HCEC 1CT (cell line): ENCODE measurements at places on chromosomes 7 and 10.

GRCh38 chr10:33125522-33126517, 167.8 kb upstream of the ITGB1 start:
- peak; percentile 28 for DNase-seq

GRCh38 chr10:58992830-58993460, 183.5 kb upstream of the PHYHIPL start:
- DNase-seq = no peak

DNA sequence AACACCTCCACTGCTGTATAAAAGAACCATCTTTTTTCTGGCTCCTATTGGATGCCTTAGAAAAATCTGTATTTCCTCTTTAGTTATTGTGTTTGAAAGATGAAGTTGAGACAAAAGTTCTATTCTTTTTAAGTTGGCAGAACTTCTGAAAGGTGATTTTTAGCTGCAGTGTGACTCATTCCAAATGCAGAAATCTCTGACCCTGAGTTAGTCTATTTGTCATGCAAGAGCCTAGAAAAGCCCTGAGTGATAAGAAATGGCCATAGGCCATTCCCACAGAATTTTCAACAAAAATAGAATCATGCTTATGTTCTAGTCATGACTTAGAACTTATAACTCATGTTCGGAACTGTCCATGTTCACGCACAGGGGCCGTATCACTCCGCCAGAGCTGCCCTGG, 89.1 kb downstream of the EGFR start:
- DNase-seq = no peak

GRCh38 chr7:3568516-3568915, 267.5 kb downstream of the SDK1 start:
- DNase-seq = no peak

DNA sequence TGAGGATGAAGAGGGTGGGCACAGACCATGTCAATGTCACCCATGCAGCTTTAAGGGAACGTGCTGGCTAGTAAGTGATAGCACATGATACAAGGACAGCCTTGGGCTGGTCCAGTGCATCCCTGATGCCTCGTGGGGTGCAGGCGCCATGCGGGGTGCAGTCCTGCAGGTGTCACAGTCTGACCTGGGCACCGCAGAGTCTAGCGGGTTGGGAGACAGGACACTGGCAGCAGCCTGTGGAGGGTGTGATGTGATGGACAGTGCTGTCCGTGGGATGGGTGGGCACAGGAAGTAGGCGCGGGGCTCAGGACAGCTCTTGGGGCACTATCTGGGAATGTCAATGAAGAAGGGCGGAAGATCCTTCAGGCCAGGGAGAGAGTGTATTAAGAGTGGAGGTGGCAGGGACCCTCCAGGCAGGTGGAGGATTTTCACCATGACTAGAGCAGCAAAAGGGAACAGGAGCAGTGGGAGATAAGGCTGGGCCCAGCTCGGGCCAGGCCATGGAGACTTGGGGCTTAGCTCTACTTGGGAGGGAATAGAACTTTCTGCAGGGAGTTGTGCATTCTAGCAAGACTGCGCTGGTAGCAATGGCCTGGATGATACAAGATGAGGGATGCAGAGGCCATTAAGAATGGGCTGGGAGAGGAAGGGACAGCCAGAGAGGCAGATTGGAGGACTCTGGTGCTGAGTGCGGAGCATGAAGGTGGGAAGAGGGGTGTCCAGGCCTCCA, 122.5 kb downstream of the PTPN20 start:
- no peak for DNase-seq

DNA sequence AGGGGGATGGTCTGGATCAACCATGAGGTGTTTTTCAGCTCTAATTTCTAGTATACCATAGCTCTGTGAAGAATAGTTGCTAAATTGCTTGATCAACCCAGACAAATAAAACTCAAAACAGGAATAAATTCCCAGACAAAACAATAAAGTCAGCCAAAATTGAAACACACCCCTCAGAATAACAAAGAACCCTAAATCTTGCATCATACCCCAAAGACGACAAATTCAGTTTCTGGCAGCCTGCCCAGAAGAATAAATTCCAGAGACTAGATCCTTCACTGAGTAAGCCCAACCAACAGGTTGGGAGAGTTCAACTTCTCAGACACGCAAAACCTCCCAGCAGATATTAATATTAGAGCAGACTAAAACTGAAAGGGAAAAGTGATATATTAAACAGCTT, 11.2 kb upstream of the SEM1 start:
- DNase-seq = no peak

DNA sequence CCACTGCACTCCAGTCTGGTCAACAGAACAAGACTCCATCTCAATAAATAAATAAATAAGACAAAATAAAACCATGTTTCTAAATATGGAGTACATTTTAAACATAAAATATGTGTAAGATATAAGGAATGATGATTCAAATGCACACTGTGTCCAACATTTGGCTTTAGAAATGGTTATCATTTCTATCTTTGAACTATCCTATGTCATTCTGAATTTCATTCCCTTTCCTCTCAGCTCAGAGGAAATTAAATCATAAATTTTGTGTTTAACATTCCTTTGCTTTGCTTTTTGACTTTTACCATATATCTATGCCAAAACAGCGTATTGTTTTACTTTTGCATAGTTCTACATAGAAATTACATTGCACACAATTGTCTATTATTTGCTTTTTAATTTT, 130.9 kb downstream of the GNAT3 start:
- peak; percentile 31 for DNase-seq

- no peak for DNase-seq
These were observed 18.5 kb upstream of the CHCHD1 start for GRCh38 chr10:73763343-73763742.

GRCh38 chr7:33062023-33062781, at the start of gene NT5C3A:
TSS of gene NT5C3A (minus strand) at chr7:33062776. CDS start at chr7:33062705, 71 bp downstream.
- peak; percentile 16 for DNase-seq

GRCh38 chr10:124568339-124568738, 106.7 kb downstream of the LHPP start:
- DNase-seq = no peak

GRCh38 chr7:92517631-92518030, 10.7 kb downstream of the PEX1 start:
- DNase-seq = peak; percentile 2

GRCh38 chr7:42350801-42351200, 113.8 kb upstream of the GLI3 start:
- DNase-seq = peak; percentile 2

GRCh38 chr10:61542596-61542995, 89.4 kb upstream of the TMEM26 start:
- no peak for DNase-seq

DNA sequence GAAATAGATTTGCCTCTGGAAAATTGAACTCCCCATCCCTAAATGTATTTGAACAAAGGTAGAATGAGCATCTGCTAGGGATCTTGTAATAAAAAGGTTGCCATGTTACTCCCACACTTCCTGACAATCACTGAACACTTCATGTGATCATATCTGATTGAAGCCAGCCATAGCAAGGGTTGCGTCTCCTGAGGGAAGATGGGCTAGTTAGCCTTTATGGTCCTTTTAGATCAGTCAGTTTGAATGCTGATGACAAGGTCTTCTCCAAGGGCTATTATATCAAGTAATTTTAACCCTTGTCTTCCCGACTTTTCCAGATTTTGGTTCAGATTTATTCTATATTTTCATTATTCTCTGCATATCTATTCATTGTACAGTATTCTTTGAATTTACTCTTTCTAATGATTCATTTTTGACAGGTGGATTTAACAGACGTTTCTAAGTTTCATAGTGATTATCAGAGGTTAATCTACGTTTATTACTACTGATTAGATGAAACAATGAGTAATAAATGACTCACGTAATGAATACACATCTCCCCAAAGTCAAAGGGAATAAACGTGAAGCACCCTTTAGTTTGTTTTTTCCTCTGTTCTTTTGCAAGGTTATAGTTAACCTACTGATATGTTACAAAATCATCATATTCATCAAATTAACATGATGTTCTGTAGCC, 28.1 kb downstream of the CSGALNACT2 start:
- DNase-seq = peak; percentile 30

DNA sequence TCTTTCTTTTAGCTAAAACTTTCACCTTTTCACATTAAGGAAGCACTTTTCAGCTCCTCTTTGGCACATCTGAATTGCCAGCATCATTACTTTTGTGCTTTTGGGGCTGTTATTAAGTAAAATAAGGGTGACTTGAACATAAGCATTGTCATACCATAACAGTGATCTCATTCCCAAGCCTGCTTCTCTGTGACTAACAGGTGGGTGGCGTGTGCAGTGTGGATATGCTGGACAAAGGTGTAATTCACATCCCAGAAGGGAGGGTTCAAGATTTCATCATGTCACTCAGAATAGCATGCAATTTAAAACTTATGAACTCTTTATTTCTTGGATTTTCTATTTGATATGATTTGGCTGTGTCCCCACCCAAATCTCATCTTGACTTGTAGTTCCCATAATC, 517.4 kb upstream of the MKI67 start:
- DNase-seq = no peak

DNA sequence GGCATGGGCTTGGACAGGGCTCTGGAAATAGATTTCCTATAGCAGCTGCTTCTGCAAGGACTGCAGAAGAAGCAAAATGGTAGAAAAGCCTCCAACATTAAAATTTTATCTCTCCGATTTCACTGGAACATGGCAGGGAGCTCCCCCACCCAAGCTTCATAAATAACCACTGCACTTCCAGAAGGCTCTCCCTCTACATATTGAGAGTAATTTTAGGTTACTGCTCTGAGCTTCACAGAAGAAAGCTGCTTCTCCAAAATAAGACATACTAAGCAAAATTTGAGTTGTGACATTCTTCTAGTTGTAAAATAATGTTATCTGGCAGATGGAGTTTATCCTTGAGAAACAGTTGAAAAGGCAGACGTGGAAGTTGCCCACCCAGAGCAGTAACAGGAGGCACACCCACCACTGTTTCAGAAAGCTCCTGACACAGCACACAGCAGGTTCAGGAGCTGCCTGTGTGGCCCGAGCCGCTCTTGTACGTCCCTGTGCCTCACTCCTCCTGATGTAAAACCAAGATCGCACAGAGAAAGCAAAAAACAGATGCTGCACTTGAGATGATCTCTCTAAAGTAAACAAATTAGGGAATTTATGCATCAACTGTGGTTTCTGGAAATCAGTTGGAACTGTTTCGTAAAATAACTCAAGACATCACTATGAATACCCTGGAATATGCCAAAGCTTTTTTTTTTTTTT, 621.0 kb downstream of the PARD3 start:
- DNase-seq = peak; percentile 63

DNA sequence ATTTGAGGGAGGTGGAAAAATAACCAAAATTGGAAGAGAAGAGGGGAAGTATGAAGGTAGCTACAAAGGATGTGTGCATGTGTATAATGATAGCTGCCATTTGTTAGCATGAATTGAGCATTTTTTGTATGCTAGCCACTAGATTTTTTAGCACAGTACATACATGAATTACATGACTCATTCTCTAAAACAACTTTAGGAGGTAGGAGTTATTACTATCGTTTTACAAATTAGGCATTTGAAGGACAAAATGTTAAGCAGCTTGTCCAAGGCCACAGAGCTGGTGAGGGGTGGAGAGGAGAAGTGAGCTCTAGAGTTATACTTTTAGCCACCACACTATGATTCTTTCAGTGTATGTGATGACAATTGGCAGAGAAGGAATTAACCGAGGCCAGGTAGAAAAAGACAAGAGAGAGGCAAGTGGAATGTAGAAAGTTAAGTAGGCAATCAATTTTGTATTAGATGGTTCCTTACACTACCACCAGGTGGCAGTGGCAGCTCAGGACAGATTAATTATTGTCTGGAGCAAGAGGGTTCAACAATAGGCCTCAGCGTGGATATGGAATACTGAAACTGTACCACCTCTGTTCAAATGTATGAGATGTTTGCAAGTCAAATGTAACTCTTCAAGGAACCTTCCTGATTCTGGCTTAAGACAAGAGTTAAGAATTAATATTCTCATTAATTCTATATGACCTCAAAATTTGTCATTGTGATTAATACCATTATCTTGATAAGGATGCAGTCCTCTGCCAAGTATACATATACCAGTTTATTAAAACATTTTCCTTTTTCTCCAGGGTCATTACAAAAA, 128.0 kb downstream of the MBL2 start:
- peak; percentile 41 for DNase-seq

GRCh38 chr7:70616821-70617220, 515.1 kb upstream of the GALNT17 start:
- DNase-seq = no peak

DNA sequence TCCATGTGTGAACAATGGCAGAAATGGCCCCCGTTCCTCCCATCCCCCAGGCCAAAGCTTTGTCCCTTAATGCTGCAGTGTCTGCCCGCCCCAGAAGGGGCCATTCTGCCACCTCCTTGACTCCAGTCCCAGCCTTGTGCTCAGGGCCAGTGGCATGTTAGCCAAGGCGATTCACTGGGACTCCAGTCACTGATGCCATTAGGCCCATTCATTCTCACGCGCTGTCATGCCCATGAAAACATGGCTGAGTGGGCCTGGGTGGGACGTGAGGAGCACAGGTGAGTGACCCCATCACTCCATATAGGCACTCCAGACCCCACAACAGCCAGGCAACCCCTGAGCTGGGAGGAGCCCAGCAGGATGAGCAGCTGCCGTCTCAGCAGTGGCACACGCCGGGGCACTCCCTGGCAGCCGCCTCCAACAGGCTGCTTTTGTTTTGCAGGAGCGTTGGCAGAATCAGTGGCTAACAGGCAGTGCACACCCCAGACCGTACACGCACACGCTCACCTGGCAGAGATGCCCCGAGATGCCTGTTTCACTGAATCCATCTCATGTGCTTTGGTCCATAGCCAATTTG, 79.5 kb downstream of the TCERG1L start:
- no peak for DNase-seq

GRCh38 chr10:113958631-113959382, 84.9 kb upstream of the ADRB1 start:
- DNase-seq = peak; percentile 85

- no peak for DNase-seq
These were observed 83.3 kb downstream of the FAM107B start for GRCh38 chr10:14691359-14691758.

GRCh38 chr7:21526007-21526406, 16.8 kb upstream of the DNAH11 start:
- no peak for DNase-seq

DNA sequence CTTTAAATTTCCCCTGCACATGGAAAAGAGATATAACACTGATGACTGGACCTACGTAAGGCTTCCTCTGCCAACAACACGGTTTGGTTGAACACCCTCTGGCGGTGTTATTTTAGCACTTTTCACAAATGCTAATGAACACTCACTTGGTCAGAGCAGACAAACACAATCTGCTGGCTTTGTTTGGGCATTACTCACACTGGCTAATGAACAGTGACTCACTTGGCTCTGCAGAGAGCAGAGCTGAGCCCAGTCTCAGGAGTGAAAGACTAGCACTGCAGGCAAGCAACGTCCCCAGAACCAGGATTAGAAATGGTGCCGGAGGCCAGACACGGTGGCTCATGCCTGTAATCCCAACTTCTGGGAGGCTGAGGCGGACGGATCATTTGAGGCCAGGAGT, 430.8 kb downstream of the PLXNA4 start:
- DNase-seq = peak; percentile 64
